ENCODE measurements at places on chromosomes 12 and 14.

- DNase-seq = no peak
These were observed 42.9 kb downstream of the ITPK1 start for GRCh38 chr14:93072659-93073357.

DNA sequence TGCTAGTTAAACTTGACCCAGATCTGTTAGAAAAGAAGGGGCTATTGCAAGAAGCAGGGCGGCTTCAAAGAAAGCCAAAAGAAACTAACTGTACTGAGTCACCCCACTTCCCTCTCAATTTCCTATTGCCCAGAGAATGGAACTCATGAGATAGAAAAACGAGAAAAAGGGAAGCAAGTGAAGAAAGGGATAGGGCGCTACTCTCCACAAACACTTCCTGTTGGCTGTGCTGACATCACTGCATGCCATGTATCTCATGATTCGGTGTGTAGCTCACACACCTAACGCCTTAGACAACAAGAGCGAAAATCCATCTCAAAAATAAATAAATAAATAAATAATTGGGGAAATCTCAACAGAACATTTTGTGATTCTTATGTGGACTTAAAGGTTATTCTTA lies 13.0 kb upstream of the P2RX4 start:
- no peak for DNase-seq

DNA sequence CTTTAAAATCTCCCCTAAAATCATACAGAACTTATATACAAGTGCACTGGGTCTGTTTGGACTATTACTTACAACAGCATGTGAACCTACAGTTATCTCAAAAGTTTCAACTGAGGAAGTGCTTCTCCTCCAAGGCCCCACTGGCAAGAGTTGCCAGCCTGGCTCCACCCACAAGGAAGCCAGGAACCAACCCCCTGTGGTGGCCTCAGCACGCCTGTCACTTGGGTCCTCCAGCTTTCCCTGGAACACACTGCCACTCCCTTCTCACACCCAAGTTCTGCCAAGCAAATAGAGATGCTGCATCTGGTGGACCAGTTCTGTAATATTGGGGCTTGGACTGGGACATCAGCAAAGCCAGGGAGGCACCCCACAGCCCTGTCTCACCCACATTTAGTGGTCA lies 115.4 kb downstream of the GCH1 start:
- no peak for DNase-seq

DNA sequence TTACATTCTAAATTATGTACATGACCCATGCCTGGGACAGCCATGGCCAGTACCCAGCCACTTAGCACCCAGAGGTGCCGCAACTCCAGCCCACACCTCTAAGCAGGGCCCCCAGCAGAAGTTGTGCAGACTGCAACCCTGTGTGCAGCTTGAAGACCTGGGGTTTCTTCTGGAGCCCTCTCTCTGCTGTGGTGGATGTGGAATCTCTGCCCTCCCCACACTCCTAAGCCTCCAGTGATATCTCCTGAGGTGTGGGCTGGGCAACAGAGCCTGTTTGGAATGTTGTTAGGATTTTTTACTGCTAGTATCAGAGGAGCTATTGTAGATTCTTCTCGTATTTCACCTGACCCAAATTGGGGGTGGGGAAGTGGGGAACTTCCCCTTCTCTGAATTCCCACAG lies 59.4 kb upstream of the TUNAR start:
- DNase-seq = no peak

DNA sequence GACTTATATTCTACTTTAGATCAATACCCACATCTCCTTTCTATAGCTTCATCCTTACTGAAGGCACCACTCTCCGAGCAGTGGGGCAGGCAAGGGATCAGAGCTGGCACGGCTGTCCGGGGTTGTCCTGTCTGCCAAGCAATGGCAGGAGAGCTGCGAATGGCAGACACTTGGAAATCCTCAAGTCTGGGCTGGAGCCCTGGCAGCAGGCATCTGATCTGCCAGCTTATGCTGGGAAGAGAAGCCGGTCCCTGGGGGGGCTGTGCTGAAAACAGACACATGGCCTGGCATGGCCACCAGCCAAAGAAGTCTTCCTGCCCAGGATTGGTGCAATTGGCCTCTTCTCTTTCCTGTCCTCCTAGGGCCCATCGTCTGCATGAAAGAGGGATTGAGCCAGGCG lies 280.2 kb upstream of the PWP1 start:
- no peak for DNase-seq

DNA sequence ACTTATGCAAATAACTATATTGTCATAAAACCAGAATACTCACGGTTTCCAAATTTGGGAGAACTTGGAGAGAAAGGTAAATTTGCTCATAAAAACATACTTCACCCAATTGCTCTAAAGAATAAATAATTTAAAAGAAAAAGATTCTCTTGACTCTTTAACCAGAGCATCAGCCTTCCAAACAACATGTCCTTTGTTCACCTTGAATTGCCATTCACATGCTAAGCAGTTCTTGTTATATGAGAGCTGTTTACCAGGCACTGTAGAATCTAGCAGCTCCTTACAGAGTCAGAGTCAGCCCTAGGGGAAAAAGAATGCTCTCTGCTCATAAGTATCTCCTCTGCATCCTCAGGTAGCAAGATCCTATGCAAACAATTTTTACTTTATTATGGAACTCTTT lies 10.2 kb downstream of the SLCO1A2 start:
- no peak for DNase-seq

GRCh38 chr12:79983986-79984620 lies 49.2 kb upstream of the PPP1R12A start:
- DNase-seq = no peak

- no peak for DNase-seq
These were observed 10.7 kb downstream of the VDR start for GRCh38 chr12:47894068-47894467.

DNA sequence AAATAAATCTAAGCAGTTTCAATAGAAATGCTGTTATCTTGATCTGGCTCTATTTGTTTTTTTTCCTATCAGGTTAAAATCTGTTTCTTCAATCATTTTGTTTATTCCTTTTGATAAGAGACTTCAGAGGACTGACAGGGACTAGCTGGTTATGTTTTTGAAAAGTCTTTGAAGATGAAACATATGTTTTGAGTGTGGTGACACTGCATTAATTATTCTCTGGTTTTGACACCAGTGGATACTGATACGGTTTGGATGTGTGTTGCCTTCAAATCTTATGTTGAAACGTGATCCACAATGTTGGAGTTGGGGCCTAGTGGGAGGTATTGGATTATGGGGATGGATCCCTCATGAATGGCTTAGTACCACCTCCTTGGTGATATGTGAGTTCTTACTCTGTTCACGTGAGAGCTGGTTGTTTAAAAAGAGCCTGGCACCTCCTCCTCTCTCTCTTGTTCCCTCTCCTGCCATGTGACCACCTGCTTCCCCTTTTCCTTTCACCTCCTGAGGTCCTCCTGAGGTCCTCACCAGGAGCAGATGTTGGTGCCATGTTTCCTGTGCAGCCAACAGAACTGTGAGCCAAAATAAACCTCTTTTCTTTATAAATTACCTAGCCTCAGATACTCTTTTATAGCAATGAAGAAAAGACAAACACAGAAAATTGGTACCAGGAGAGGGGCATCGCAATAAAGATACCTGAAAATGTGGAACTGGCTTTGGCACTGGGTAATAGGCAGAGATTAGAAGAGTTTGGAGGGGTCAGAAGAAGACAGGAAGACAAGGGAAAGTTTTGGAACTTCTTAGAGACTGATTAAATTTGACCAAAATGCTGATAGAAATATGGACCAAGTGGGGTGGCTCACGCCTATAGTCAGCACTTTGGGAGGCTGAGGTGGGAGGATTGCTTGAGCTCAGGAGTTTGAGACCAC lies 23.0 kb downstream of the RASSF3 start:
- DNase-seq = no peak

- DNase-seq = no peak
These were observed 1024.9 kb downstream of the TMEM121 start for GRCh38 chr14:106551265-106551664.

- DNase-seq = no peak
These were observed 246.2 kb downstream of the MSRB3 start for GRCh38 chr12:65524666-65525065.

DNA sequence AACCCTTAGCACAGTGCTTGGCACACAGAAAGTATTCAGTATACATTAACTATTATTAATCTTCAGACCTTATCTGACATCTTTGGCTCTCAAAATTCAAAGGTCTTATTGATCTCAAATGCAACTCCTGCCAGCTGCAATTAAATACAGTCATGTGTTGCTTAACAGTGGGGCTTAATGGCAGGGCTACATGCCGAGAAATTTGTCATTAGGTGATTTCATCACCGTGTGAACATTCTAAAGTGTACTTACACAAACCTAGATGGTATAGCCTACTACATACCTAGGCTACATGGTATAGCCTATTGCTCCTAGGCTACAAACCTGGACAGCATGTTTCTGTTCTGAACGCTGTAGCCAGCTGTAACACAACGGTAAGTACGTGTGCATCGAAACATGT lies 156.3 kb upstream of the TMCC3 start:
- DNase-seq = no peak

- DNase-seq = no peak
These were observed 19.1 kb upstream of the SYNE2 start for GRCh38 chr14:63833728-63834127.

- no peak for DNase-seq
These were observed 583.5 kb upstream of the ATP2B1 start for GRCh38 chr12:90292183-90292582.

- DNase-seq = no peak
These were observed 127.4 kb upstream of the MAP1LC3B2 start for GRCh38 chr12:116431677-116432300.

DNA sequence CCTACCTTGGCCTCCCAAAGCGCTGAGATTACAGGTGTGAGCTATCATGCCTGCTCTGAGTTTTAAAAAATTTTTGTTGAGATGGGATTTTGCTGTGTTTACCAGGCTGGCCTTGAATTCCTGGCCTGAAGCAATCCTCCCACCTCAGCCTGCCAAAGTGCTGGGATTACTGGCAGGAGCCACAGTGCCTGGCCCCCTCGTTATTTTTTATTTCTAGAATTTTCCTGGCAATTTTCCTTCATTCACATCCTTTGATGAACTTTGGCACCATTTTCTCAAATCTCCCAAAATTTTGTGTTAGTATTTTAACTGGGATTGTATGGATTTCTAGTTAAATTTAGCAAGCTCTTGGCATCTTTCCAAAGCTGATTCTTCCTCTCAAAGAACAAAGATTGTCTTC lies 24.6 kb upstream of the SCARB1 start:
- no peak for DNase-seq

- no peak for DNase-seq
These were observed 10.6 kb downstream of the BBS10 start for GRCh38 chr12:76337583-76337982.

DNA sequence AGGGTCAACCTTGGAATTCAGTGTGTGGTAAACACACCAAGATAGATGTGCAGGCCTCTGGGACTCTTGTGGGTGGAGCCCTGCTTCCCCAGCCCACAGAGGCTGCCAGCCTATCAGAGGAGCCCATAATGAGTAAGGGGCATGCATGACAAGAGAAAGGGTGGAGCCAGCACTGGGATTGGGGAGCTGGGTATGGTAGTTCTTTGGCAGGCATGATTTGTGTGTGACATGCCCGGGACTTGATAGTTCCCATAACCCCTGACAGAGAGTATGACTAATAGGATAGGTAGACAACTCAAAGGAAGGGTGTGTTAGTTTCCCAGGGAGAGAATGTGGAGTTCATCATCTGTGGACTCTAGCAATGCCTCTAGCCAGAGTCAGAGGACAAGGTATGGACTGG lies 143.0 kb downstream of the EMP1 start:
- DNase-seq = no peak

- DNase-seq = no peak
These were observed 7.5 kb downstream of the ITGA5 start for GRCh38 chr12:54411391-54412241.

GRCh38 chr12:79364197-79364596 lies 326.6 kb downstream of the PAWR start:
- DNase-seq = no peak

GRCh38 chr14:60485598-60486251 lies at the start of gene C14orf39:
Gene C14orf39, minus strand, starts transcription at chr14:60486063. Its CDS starts 985 bp downstream, at chr14:60485078.
- DNase-seq = no peak

GRCh38 chr14:63962906-63963305 lies 110.1 kb downstream of the SYNE2 start:
- DNase-seq = no peak

GRCh38 chr12:89225808-89226411 lies 126.4 kb downstream of the DUSP6 start:
- no peak for DNase-seq

DNA sequence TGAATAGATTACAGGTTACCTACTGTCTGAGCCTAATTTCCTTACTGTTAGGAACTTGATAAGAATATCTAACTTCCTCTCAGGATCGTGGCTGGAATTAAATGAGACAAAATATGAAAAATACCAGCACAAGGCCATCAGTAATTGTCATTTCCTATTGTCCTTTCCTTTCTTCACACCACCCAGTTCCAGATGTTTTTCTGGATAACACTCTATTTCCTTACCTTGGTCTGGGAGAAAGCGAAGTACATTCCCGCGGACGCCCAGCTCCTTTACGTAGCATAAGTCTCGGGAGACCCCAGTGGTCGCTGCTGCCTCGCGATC lies 376 bp downstream of the GDF3 start:
- no peak for DNase-seq

DNA sequence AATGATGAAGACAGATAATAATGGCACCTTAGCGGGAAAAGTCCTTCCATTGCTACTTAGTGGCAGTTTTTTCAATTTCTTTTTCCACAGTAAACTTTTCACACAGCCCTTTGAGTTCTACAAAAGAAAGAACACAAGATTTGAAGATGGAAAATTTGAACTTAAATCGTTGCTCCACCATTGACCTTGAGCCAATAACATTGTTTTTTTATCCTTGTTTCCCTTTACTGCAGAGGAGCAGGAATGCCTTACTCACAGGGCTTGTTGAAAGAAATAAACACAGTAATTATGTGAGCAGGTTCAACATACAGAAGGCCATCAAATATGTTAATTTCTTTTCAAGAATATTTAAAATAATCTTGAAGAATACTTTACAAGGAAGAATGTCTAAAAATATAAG lies 181.5 kb upstream of the KRR1 start:
- no peak for DNase-seq

DNA sequence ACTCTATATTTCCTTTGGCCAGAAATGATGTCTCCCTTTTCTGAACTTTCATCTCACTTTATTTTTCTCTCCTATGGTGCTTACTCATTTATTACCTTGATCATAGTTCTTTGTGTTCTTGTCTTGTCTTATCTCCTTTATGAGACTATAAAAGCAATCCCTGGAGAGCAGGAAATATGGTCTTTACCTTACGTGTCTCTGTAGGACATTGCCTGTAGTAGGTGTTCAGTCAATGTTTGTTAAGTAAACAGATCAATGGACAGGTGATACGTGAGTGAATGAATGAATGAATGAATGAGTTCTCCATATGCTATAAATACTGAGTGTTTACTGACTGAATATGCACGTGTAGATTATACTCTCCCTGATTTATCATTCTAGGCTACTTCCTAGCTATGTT lies 193.7 kb upstream of the HMGA2 start:
- DNase-seq = no peak

DNA sequence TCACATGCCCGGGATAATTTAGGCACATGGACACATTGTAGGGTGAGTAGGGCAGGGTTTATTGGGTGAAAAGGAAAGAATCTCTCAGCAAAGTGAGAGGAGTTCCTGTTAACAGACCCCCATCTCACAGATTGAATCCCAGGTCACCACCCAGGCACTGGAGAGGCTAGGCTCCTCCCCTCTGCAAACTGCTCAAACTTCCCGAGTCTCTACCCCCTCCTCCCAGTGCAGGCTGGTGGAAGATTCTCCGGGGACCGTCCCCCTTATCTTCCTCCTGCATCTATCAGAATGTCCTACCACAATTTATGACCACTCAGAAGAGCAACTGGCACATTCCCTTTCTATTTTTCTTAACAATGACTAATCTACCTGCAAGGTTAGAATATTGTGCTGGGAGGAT lies 126.0 kb downstream of the NTF3 start:
- DNase-seq = no peak
